Stimulated activated CD4-positive, alpha-beta T cell treated with anti-CD3 and anti-CD28 coated beads, Interleukin-1b, Interleukin-23, amount 100 ng/mL, for 24 hours (primary cell): ENCODE measurements at places on chromosomes 2 and 18.

- DNase-seq, result no peak
These were observed 10.5 kb upstream of the CYP26B1 start for GRCh38 chr2:72157871-72158771.

- no peak for DNase-seq
These were observed 117.2 kb downstream of the COL6A3 start for GRCh38 chr2:237296756-237297155.

DNA sequence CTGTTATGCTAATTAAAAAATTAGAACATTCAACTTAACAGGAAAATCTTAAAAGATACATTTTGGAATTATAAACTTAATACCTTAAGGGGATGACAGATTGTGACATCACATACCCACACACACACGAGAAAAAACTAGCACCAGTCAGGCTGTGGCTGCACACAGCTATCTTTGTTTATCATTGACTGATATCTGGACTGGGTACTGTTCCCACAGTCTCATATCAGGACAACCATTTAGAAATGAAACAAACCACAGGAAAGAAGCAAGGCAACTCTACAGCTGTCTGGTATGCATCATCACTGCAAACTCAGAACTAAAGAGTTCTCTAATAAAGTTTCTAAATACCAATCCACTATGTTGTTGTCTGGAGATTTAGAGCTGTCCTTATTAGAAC is 210.9 kb upstream of the SMAD7 start:
- DNase-seq, result no peak

GRCh38 chr2:23432531-23432930 is 47.6 kb downstream of the KLHL29 start:
- DNase-seq, result no peak

GRCh38 chr2:85534881-85535280 is 4.1 kb upstream of the MAT2A start:
- no peak for DNase-seq

DNA sequence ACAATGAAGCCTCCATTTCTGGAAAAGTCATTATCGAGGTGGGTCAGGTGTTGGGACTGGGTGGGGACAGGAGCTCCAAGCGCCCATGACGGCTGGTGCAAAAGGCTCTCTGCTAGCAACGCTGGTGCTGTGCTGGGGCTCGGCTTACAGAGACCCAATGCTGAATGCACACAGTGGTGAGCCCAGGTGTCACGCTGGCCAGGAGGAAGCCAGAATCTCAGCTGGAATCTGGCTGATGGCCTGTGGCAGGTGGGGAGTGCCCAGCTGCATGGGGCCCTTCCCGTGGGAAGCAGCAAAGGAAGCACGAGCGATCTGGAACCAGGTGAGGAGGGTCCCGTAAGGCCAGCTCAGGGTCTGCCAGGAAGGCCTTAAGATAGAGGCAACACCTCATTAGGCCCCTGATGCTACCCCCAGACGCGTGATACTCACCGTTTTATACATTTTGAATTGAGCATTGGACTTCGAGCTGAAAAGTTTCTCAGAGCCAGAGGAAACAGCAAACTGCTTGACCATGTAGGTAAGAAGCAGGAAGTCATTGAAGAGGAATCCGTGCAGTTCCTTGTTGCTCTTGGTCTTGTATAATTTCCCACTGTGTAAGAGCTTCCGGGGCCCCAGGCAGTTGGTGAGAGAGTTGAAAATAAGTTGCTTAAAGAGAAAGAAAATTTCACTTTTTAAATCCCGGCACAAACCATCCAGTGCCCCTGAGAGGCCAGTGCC is 34.7 kb downstream of the FAM228A start:
- DNase-seq, result no peak

DNA sequence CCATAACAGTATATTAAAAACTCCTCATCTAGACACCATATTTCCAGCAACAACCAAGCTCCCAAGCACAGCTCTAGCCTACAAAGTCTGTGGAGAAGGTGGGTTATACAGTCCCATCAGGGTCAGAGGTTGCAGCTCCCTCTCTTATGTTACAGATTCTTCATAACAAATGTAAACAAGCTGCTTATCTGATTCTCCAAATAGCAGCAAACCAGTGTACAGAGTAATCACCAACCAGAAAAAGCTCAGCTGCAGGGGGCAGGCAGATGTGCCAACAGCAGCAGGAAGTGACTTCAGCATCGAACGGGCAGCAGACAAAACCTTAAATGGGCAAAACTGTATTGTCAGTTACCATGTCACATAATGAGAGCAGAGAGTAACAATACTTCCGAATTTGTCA is 52.9 kb upstream of the NABP1 start:
- DNase-seq, result no peak
